ENCODE measurements at places on chromosomes 2 and 18. TPM values are rescaled to one million over a fixed set of nuclear protein-coding genes. Genes with fewer than 3 reads are reported as not detected.

GRCh38 chr18:45437366-45437765, 177.9 kb upstream of the SLC14A2 start:
- no peak for DNase-seq

DNA sequence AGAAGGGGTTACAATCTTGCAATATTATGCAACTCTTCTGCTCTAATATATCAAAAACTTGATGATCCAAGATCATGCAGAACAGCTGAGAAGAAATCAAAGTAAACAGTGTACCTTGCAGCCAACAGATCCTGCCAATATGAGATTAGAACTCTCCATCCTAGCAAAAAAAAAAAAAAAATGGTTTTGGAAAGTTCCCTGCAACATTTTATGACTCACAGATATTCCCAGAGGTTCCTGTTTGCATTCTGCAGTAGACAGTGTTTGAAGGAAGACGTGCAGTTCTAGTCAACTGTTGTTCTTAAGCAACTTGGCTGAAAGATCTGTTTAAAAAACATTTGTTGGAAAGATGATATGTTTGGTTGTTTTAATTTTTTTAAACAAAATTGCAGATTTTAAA, 103.6 kb upstream of the WDR75 start:
- no peak for DNase-seq

DNA sequence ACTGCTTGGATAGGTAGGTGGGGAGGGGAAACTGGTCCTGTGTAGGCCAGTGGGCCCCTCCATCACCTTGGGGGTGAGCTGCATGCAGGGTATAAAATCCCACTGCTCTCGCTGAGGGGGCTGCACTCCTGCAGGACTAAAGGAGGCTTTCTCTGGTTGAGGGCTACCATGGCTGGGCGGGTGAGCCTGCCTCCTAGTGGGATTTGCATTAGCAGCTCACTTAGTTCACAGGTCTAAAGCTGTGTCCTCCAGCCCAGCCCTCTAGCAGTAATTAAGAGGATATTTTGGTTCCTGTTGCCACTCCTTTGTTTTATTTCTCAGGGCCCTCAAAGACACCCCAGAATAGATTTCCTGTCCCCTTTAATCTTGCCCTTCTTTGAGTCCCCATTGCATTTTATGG, 24.6 kb downstream of the TMEM127 start:
- no peak for DNase-seq

DNA sequence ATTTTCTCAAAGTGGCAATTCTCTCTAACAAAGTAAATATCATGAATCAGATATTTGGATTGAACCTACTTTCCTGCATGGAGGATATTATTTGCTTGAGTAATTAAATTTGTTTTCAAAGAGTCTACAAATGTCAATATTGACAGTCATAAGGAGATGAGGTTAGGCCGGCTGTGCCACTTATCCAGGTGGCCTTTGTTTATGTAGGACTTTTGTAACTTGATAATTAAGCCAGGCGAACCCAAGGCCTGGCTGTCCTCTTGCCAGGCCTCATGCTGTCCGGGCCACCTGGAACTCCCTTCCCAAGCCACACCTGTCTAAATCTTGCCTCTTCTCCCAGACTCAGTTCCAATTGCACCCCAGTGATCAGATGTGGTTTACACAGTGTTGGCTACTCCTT, 255.2 kb downstream of the ACKR3 start:
- DNase-seq = peak; percentile 45

GRCh38 chr18:41771973-41772372, 183.1 kb upstream of the PIK3C3 start:
- no peak for DNase-seq

GRCh38 chr2:102387763-102388546, 32.4 kb downstream of the IL18R1 start:
- DNase-seq = no peak

- no peak for DNase-seq
Observed at GRCh38 chr2:112824694-112825085, 11.9 kb downstream of the IL1B start.

- DNase-seq = no peak
Observed at GRCh38 chr18:44238454-44238853, 442.2 kb upstream of the SETBP1 start.

GRCh38 chr2:183070942-183071844, 7.4 kb upstream of the DUSP19 start:
- peak; percentile 14 for DNase-seq

GRCh38 chr18:11391661-11392060, 217.7 kb upstream of the SLC35G4 start:
- no peak for DNase-seq

- DNase-seq = no peak
Observed at GRCh38 chr2:169978402-169979017, 151.3 kb downstream of the UBR3 start.

DNA sequence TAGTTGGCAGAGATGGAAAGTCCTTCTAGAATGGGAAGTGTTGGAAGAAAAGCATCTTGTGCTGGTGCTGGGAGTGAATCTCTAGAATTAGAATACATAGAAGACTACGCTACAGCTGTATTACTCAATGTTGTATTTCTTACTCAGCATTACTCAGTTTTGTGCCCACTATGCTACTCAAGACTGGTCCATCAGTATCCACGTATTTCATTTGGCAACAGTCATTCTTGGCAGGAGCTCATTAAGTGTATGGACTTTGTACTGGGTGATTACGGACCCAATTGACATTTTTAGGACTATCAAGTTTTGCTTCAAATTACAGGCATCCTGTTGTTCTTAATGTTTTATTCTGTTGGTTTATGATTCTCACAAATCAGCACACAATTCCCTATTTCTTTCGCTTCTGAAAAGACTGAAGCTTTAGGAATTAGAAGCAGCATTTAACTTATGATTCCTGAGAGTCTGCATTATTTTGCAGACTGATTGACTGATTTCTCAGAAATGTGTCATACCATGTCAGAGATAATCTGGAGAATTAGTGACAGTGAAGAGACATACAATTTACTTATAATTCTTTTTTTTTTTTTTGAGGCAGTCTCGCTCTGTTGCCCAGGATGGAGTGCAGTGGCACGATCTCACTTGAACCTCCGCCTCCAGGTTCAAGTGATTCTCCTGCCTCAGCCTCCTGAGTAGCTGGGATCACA, 136.9 kb downstream of the MYO3B start:
- DNase-seq = no peak

- no peak for DNase-seq
Observed at GRCh38 chr2:128721096-128721495, 402.4 kb upstream of the HS6ST1 start.

GRCh38 chr2:98234776-98235175, 111.5 kb upstream of the CNGA3 start:
- DNase-seq = no peak

DNA sequence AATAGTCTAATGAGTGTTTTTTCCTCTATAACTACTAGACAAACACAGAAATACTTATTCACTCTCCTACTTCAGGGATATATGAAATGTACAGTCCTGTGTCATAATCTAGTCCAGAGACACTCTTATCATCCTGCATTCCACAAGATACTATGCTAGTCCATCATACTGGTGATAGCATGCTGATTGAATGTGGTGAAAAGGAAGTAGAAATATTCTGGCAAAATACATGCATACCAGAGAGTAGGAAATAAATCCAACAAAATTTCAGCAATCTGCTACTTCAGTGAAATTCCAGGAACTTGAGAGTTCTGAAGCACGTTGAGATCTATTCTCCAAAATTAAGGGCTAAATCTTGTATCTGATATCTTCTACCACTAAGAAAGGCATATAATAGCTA, 353.9 kb downstream of the PID1 start:
- no peak for DNase-seq

DNA sequence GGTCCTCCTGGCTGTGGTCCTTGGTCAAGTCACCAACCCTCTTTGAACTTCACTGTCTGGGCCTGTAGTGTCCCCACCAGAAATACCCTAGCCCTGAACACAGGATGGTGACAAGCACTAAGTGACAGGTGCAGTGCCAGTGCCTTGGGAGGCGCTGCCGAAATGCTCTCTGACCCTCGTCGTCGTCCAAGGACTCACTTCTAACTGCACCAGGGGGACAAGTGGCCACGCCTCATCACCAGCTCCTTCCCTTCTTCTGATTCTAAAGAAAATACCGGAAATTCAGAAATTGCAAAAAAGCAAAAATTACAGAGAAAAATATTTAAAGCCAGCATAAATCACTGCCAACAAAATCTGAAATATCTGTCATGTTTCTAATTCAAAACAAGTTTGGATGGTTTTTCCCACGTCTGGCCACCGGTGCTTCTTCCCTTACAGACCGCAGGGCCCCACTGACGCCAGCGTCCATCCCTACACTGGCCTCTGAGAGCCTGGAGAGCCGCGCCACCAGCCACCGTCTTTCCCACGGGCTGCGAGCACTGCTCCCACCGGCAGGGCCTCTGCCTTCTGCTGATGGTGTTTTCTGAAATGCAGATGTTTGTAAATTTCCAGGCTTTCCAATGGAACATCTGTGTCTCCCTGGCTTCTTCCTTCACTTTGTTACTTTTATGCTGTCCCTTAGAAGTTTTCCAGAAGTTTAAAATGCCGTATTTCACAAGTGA, 37.4 kb upstream of the GPC1 start:
- peak; percentile 29 for DNase-seq

DNA sequence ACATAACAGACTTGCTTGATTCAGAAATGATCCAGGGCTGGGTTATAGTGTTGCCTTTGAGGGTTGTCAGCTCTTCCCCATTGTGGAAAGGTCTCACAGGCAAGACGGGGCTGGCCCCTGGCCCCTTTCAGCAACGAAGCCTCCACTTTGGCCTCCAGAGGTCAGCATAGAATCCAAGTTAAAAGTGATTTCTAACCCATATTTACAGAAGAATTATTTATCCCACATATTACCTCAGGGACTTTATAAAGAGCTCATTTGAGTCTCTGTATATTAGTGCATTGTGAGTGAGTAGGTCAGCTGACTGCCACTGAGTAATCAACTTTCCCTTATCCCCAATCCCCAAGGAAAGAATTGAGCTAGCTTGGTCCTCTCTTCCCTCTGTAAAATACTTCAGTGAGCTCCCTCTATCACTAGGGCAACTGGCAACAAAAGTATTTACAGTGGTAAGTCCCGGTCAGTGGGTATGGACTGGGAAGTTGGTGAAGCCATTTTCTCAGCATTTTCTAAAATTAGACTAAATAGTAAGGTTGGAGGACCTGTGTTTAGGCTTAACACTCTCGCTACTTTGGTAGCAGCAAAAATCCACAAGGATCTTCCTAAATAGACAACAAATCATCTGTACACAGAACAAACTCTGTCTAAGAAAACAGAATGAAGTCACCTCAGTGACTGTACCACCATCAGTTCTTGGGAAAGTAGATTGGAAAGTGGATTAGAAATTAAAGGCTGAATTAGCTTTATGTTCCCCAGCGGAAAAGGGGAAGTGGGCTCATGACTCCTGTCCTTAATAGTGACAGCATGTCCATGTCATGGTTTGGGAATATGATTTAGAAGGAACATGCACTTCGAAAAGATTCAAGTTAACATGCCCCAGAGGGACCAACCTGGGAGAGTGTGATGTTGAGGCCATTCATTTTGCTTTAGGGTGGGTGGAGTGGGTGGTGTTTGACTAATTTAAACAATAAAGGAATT, 171.0 kb upstream of the SIX3 start:
- DNase-seq = no peak

- DNase-seq = no peak
Observed at GRCh38 chr2:231391981-231392380, 3.5 kb upstream of the B3GNT7 start.

Gene RAB6C
- 0.17 TPM for polyA plus RNA-seq

Gene HES6
- polyA plus RNA-seq = 5.5 TPM

Gene AFTPH
- 44.6 TPM for polyA plus RNA-seq

Gene PLA2R1
- 71.9 TPM for polyA plus RNA-seq

Gene CD8B2
- 0.71 TPM for polyA plus RNA-seq

Gene KCNG2
- polyA plus RNA-seq = not detected

Gene TUBA4B
- polyA plus RNA-seq = 15.4 TPM

Gene GBX2
- polyA plus RNA-seq = not detected

Gene TTN
- polyA plus RNA-seq = 0.02 TPM

Gene MYO7B
- polyA plus RNA-seq = 22.2 TPM

Gene GAL3ST2
- polyA plus RNA-seq = 0.39 TPM

Gene ERMN
- polyA plus RNA-seq = 0.11 TPM

Gene FHOD3
- 28.0 TPM for polyA plus RNA-seq

Gene QPCT
- 10.4 TPM for polyA plus RNA-seq

Gene SERPINB13
- polyA plus RNA-seq = not detected

Gene NTSR2
- not detected for polyA plus RNA-seq

Measured in kidney (tissue), 22 donors.